ENCODE measurements at places on chromosomes 12 and 14.

- DNase-seq = no peak
Observed at GRCh38 chr14:102071283-102071998, 15.4 kb downstream of the HSP90AA1 start.

GRCh38 chr14:55814873-55815272 is 234.9 kb downstream of the KTN1 start:
- peak; percentile 84 for DNase-seq

GRCh38 chr14:40009771-40010170 is 577.5 kb upstream of the FBXO33 start:
- no peak for DNase-seq

DNA sequence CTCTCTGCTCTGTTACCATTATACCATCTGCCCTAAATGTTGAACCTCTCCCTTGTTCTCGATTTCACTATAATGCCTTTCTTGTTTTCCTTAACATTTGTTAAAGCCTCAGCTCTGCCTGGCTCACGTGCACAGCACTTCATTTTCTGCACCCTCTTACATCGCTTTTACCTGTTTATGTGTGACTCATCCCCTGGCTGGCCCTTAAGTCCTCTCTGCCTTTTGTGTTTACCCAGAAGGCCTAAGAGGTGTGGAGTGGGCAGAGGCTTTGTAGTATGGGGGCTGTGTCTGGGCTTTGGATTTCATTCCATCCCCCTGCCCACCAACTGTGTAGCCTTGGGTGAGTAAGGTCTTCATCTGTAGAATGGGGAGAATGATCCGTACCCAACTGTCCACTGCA is 36.5 kb downstream of the UBE3B start:
- no peak for DNase-seq

- DNase-seq = no peak
Observed at GRCh38 chr12:125283521-125283920, 218.3 kb downstream of the AACS start.

Data from MV-4-11 (cell line).